ENCODE measurements at places on chromosomes 13 and 19.

DNA sequence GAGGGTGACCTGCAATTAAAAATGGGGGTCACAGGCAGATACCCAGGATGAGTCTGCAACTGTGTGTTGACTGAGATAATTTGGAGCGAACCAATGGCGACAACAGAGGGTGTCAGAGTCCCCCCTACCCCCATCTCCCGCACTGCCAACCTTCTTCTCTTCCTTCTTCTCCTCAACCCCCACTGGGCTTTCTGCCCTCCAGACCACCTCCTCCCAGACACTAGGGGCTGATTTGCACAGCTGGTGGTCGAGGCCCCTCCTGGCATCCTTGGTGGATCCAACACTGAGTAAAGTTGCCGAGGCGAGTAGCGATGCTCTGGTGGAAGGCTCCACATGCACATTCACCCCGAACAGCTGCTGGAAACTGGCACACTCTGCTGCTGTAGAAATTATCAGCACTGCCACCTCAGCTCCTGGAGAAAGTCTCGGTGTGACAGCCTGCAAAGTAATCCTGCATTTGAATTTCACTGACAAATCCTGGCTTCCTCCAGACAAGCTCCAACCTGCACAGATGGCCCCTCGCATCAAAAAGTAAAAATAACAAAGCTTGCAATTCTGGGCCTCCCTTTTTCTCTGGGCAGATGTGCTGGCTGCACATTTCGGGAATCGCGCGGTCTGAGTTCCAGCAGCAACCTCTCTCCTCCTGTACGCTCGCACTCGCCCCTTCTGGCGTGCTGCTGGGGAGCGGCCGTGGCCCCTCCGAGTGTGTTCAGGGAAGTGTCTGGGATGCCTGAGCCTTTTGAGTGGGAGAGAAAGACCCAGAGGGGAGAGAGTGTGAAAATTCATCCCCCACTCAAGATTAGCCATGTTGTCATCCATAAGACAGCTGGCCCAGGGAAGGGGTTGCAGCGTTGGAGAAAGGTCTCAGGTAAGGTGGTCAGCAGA is 28.5 kb downstream of the CCNE1 start:
- no peak for DNase-seq

- no peak for DNase-seq
These were observed 7.6 kb downstream of the SSC5D start for GRCh38 chr19:55495646-55496349.

DNA sequence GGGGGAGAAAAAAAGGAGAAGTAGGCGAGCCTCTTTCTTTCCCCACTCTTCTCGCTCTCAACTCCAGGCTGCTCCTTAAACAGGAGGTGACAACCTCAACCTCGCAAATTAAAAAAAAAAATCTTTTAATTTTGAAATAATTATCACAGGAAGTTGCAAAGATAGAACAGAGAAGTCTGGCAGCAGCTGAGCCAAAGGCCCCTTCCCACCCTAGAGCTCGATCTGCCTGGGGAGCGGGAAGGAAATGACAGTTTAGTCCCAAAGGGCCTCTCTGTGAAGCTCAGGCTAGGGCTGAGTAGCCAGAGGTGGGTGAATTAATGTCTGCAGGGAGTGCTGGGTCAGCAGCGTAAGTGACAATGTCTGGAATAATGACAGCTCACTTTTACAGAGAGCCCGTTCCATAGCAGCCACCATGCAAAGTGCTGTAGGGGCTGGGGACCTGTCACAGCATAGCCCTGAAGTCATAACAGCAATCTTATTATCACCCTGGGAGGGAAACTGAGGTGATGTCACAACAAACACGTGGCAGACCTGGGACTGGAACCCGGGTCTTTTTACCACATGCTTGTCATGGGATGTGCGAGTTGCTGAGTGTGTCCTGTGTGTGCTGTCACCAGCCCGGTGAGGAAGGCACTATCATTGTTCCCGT is 8.8 kb upstream of the CD22 start:
- peak; percentile 78 for DNase-seq

DNA sequence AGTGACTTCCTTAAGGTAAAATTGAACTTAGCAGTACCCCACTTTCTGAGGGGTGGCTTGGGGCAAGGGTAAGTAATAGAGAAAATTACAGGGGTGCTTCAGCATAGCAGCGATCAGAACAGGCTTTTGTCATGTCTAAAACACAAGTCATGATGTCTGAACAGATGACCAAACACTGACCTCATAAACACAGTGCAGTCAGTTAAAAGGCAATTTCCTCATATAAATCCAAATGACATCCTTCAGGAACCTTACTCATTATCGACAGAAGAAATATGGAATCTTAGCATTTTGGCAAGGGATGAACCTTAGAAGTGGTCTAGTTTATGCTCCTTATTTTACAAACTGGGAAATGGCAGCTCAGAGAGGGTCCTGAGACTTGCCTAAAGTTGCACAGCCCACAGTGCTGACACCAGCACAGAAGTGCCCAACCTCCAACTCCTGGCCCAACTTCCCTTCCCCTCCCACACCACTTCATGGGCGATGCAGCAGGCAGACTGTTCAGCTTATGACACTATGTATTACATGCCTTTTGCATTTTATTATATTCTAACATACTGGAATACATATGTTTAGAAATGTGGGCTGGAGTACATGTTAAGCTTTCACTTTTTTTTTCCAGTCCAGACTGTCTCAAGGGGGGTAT is 3.6 kb downstream of the GJA3 start:
- DNase-seq = no peak

GRCh38 chr19:11856596-11857250 is 8.2 kb downstream of the ZNF439 start:
- no peak for DNase-seq

- DNase-seq = no peak
These were observed 12.0 kb downstream of the WDR88 start for GRCh38 chr19:33143897-33144405.

DNA sequence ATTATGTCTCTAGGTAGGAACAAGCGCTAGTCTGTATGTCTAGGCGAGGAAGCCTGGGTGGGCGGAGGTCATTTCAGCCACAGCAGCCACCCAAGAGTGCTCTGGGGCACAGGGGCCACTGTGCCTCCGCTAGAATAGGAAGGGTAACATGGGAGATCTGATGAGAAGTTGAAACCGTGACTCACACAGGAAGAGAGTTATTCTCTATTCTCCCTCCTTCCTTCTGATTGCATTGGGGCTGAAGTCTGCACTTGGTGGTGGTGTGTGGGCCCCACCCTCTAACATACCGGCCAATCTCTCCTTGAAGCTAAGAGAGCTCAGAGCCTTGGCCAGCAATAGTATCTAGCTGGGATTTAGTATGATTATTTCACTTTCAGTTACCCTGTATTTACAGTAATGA is 20.3 kb upstream of the GGACT start:
- DNase-seq = no peak

DNA sequence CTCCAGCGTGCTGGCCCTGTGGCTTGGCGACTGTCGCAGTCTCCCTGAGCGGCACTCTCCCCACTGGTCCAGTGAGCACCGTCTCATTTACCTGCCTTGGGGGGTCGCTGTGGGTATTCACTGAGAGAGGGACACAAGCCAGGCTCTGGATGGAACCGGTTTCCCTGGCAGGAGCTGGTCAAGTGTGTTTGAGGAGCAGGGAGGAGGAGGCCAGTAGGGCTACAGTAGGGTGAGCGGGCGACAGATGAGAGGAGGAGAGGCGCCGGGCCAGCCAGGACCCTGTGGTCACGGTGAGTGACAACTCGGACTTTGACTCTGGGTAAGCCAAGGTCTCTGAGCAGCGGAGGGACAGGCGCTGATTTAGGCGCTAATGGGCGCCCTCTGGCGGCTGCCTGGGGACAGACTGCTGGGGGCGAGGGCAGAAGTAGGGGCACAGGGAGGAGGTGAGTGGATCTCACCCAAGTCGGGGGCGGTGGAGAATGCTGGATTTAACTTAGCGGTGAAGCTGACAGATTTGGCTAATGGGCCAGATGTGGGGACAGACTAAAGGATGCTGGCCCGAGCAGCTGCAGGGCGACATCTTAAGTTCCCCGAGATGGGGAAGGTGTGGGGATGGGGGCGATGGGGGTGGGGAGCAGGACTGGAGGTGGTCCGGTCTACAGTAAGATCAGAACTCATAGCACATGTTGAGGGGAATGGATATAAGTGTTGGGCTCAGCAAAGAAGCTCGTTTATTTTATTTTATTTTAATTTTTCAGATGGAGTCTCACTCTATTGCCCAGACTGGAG is 4.7 kb upstream of the PRMT1 start:
- DNase-seq = no peak

- DNase-seq = no peak
These were observed 1.1 kb downstream of the IL17D start for GRCh38 chr13:20704459-20705069.

GRCh38 chr13:72062566-72062965 is 195.6 kb upstream of the DACH1 start:
- DNase-seq = no peak

- DNase-seq = no peak
These were observed 1198.7 kb upstream of the ATXN8OS start for GRCh38 chr13:68908879-68909278.

DNA sequence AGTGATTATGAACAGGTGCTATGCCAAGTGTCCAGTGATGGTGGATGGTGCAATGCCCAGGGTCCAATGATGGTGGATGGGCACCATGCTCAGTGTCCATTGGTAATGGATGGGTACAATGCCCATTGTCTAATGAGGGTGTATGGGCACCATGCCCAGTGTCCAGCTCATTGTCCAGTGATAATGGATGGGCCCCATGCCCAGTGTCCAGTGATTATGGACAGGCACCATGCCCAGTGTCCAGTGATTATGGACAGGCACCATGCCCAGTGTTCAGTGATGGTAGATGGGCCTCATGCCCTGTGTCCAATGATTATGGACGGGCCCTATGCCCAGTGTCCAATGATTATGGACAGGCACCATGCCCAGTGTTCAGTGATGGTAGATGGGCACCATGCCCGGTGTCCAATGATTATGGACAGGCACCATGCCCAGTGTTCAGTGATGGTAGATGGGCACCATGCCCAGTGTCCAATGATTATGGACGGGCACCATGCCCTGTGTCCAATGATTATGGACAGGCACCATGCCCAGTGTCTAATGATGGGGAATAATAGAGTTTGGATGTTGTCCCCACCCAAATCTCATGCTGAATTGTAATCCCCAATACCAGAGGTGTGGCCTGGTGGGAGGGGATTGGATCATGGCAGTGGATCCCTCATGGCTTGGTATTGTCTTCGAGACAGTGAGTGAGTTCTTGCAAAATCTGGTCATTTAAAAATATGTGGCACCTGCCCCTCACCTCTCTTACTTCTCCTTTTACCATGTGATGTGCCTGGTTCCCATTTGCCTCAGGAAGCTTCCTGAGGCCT is 87.8 kb downstream of the ANKRD10 start:
- DNase-seq = no peak

GRCh38 chr19:48887861-48888612 is 10.5 kb downstream of the TULP2 start:
- DNase-seq = no peak
